GF-D8 (cell line): ENCODE measurements at places on chromosomes 5 and 9.

DNA sequence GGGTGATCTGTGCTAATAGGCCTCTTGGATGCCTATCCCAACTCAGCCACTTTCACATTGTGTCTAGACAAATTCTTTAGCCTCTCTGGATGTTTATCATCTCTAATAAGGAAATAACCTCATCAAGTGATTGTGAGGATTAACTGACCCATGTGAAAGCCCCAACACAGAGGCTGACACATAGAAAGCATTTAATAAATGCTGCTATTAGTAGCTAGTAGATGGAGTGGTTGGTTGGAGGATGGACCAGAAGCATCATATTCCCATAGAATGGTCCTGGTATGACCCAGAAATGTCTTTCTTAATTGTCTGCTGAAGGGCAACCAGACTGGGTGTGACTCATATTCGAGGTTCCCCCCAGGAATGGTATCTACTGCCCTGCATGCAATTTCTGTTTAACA is 124.4 kb downstream of the PIK3R1 start:
- no peak for DNase-seq

GRCh38 chr9:34620061-34620994 is at the start of gene DCTN3:
DCTN3 (minus strand) TSS chr9:34620495; CDS start chr9:34620464, 31 bp downstream.
- DNase-seq = peak; percentile 79

DNA sequence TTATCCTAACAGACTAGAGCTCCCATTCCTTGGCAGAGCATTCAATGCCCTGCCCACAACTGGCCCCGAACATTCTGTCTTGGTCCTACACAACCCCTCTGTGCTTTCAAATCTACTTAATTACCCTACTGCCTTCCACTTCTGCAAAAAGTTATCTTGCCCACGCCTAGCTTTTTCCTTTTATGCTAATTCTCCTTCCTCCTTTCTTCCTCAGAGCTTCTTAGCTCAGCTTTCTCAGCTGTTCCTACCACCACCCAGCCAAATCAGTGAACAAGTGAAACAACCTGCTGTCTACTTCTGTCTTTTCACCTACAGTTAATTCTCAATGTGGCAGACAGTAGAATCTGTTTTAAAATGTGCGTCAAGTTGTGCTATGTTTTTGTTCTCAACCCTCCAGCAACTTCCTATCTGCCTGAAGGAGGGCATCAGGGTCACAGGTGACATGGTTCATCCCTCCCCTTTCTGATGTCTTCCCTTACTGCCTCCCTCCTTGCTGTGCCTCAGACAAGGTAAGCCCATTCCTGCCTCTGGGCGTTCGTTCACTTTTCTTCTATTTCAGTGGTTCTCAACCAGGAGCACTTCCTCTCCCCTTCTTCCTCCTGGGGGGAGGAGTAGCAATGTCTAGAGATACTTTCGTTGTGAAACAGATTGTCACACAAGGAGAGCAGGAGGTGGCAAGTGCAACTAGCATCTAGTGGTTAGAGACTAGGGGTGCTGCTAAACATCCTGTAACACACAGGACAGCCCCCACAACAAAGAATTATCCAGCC is 1.3 kb upstream of the REEP5 start:
- DNase-seq = peak; percentile 10

- no peak for DNase-seq
Measured at GRCh38 chr5:170232786-170233185, at the start of gene C5orf58. C5orf58 (plus strand) TSS chr5:170232985; CDS start chr5:170234977, 1,992 bp downstream.
